ENCODE measurements at places on chromosomes 6 and 20.

GRCh38 chr6:54112151-54112650 is 958 bp downstream of the MLIP start:
- DNase-seq: no peak

GRCh38 chr6:13072686-13073347 is 255.5 kb downstream of the TBC1D7 start:
- no peak for DNase-seq

DNA sequence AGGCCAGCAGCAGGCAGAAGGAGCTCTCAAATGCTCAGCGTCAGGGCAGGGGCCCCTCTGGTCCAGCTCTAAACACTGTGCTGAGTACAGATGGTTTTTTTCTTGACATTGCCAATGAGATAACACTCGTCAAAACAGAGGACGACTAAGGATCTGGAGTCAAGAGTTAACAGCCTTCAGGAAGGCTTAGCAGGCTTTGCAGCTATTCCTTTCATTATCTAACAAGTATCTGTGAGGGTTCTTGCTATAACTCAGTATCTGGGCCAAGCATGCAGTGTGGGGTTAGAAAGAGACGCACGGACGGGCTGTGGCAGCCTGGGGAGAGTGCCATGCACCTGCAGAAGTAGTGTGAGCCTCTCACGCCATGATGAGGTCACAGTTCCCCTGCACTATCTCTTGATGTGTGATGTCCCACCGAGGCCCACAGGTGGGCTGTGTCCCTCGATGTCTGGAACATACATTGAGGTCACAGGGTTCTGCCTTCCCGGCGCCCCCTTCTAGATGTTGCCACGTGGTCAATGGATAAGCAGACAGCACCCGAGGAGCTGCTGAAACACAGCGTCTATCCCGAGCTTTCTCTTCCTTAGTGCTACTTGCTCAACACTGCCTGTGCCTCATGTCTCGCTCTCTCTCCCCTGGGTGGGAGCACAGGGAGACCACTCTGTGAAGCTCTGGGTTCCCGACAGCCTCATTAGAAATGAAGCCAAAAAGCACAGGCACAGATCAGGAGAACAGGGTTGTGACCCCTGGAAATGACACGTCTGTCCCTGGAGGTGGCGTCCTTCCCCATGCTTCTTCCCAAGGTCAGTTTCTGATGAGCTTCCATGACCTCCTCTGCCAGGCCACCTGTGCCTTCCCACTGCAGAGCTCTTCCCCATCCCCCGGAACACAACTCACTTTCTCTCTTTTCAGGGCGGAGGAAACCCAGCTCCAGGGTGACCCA is 85.5 kb upstream of the RPS6KA2 start:
- no peak for DNase-seq

DNA sequence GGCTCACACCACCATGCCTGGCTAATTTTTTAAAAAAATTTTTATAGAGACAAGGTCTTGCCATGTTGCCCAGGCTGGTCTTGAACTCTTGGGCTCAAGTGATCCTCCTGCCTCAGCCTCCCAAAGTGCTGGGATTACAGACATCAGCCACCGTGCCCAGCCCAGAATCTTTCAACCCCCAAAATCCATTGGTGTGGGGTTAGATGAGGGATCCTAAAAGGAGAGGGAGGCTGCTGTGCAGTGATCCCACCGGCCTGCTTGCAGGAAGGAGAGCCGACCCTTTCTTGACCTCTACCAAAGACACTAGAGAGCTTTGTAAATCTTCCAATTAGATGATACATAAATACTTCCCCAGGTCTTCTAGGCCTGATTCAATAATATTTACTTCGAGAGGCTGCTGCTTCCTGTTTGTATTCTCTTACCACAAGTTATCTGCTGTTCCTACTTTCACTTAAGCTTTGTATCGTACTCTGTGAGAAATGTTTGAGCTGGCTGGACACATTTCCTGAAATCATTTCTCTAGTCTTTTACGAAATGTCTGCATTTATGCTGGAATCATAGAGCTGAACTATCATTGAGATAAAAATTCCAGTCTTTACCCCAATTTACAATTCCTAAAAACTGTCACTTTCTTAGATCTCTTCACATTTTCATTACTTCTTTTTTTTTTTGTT is 49.3 kb upstream of the IER3 start:
- no peak for DNase-seq

GRCh38 chr20:31537890-31538289 is 23.6 kb downstream of the HM13 start:
- DNase-seq: no peak

DNA sequence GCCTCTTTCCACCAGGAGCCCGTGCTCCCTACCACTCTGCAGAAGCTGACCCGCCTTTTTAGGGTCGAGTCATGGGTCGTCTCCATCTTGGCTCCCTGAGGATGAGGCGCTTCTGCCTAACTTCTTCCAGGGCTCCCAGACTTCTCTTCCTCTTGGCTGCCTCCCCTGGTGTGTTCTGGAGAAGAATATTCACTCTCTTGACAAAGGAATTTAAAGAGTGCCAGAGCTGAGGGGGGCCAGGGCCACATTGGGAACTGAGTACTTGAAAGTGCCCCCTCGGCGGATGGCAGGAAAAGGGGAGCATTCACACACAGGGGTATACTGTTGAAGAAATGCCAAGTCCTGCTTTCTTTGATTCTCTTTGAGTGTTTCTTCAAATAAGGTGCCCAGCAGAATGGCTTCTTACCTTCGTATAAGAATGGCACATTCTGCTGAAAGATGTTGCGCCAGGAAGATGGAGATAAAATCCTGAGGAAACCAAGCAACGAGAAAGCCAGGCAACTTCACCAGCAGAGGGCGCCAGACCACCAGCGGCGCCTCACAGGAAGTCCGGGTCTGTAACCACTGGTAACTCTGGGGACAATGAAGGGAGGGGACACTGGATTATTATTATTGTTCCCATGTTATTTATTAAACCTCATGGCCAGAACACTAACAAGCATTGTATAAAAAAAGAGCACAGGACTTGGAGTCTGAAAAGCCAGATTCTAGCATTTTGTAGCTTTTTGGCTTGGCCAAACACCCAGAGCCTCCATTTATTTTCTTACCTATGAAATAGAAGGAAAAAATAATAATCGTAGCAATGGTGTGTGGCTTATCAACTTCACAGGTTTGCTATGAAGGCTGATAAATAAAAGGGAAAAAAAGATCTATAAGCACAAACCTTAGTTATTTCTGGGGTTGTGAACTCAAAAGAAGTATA is 176.7 kb downstream of the HACE1 start:
- DNase-seq: peak; percentile 62

DNA sequence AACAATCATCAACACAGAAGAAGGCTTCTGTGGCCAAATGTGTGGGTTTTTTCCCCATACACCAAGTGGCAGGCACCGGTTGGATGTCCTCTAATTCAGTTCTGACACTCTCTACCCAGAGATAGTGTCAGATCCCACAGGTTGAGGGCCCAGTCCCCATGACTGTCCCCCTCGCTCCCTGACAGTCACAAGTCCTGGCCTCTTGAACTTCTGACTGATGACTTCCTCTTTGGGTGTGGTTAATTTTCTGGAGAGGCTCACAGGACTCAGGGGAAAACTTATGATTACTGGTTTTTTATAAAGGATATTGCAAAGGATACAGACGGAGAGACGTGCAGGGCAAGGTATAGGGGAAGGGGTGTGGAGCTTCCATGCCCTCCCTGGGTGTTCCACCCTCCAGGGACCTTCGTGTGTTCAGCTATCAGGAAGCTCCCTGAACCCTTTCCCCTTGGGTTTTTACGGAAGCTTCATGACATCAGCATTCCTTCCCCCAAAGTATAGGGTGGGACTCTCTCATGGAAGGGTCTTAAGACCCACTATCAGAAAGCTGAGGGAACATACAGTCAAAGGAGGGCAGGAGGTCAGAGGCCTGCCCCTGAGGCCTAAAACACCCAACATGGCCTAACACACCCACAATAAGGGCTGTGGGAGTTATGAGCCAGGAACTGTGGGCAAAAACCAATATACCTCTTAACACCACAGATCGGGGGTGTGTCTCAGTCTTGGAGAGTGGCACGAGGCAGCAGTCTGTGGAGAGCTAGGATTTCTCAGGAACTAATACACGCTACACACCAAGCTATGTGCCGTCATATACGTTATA is 33.3 kb downstream of the FARS2 start:
- DNase-seq: no peak

GRCh38 chr6:82959385-82959941 is 106.2 kb downstream of the UBE3D start:
- DNase-seq: no peak

- DNase-seq: no peak
Measured at GRCh38 chr20:46549188-46549972, 1.1 kb downstream of the OCSTAMP start.

GRCh38 chr6:76264468-76264867 is 192.0 kb upstream of the IMPG1 start:
- DNase-seq: no peak

DNA sequence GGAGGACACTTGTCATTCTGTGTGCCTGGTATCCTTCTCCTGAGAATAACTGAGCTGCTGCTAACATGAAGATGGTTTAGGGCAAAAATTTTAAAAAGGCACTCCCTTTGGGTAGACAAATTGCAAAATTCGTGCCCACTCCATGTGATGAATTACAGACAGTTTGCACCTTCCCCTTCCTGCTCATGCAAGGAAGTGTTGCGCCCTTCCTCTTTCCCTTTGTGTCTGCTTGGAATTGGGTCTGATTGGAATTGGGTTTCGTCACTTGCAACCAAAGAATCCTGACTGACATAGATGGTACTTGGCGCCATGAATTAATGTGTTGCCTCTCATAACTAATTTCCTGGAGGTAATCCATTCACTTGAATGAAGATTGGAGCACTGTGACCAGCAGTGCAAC is 62.3 kb upstream of the SHLD1 start:
- no peak for DNase-seq

DNA sequence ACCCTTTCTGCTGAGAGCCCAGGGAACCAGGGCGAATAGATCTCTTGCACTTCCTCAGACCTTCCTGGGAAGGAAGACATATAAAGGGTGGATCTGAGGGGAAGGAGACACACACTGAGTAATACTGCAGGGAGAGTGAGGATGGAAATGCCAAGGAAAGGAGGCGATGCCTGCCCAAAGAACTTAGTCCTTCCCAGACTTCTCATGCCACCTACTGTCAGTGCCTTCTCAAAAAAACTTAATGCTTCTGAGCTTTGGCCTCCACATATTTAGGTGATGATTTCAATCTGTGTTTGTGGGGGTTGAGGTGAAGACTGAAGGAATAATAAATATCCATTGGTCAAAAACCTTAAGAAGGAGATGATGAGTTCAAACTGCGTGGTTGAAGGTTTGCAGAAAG is 9.7 kb downstream of the BTN3A1 start:
- no peak for DNase-seq

DNA sequence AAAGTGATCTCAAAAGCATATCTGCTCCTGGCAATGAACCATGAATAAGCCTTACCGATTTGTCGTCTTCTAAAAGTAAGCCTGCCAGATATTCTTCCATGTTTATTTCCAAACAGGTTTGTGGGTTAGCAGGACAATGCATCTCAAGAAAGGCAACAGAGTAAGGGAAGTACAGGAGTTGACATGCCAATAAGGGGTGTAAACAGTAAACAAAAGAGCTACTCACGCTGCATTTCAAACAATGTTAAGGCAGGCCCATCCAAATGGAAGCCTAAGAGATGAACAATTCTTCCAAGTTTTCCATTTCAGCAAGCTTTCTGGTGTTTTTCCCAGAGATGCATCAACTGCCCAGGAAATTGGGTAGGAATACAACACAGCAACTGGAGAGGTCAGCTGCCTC is 27.8 kb upstream of the CRIP3 start:
- peak; percentile 31 for DNase-seq

- DNase-seq: no peak
Measured at GRCh38 chr6:41049521-41049920, 3.5 kb upstream of the APOBEC2 start.

- DNase-seq: no peak
Measured at GRCh38 chr6:127581576-127581975, 4.6 kb downstream of the C6orf58 start.

Data from midbrain (tissue), 1 donor.